ENCODE measurements at places on chromosomes 11 and 22.

DNA sequence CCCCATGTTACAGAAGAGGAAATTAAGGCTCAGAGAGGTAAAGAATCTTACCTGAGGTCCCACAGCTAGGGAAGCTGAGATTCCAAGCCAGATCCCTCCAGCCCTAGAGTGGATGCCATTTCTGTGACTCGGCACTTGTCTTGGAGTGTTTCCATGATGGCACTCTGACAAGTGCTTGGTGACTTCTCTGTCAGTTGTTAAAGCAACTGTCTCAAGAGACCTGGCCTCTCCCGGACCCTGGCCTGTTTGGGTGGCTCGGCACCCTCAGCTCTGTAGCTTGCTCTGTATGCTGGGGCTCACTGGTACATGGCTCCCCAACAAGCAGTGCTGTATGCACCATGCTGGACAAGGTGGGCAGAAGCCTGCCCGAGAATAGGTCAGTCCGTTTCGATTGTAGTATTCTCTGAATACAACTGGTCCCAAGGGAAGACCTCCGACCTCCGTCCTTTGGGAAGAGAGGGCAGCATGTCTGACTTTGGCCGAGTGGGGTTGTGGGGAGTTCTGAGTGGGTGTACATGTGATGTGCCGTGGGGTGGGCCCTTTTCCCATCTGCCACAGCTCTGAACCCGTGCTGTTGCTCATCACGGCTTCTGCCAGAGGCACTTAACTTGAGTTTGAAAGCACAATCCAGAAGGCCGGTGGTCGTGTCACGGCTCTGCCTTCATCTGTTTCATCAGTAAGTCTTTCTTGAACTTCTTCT is 12.4 kb downstream of the ACO2 start:
- DNase-seq, result no peak

DNA sequence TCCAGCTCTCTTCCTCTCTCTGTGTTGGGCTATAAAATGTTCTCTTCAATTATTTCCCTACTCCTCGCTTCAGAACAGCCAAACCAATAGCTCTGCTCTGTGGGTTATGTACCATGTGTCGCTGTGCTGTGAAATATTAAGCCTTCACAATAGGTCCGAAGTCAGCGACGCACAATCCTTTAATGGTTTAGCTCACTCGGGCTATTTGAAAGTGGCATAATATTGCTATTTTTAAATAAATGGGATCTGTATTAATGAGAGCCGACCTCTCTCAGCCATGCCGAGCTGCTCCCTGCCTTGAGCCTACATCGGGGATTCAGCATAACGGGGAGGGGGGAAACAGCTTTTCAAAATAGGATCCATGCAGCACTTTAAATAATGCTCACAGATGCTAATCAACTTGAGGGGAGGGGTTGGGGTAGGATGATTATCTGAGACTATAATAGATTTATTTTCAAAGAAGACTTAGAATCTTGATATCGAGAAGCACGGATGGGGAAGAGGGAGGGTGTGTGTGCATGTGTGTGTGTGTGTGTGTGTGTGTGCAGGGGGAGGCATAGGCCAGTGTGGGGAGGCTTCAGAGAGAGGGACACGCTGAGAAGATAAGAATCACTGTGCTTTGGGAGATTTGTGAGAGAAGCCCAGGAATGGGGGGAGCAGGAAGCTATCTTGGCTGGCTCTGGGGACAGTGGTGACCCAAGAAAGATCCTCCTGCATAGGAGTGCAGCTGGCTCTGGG is 271.5 kb downstream of the NXPE2 start:
- no peak for DNase-seq

- no peak for DNase-seq
Measured at GRCh38 chr11:1224111-1224490, 1.2 kb downstream of the MUC5B start.

- DNase-seq, result no peak
Measured at GRCh38 chr11:106461839-106462545, 384.5 kb downstream of the AASDHPPT start.

GRCh38 chr22:47040486-47041270 is 278.2 kb downstream of the TBC1D22A start:
- DNase-seq, result no peak
